HEK293T (cell line): ENCODE measurements at places on chromosomes 16 and 17.
A peak's percentile ranks its signal among the peaks of the same experiment; 100 is the strongest.

DNA sequence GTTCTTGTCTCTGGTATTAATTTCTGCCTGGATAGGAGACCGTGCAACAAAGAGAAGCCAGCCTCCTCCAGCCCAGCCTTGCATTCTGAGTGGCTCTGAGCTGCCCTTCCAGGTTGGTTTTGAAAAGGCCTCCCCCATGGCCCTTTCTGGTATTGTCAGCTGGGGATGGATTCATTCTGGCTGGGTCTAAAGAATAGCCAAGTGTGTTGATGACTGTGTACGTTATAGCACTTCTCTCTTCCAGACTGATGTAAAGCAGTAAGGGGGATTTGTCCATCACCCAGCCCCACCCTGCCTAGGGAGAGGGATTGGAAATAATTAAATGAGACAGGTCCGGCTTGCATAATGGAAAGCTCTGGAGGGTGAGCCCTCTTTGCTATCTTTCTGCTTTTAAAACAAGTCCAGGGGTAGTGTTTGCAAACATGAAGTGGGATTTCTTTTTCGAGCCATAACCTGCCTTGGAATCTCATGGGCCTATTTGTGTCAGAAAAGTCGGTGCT is 146.4 kb downstream of the MSI2 start:
- DNase-seq = no peak

DNA sequence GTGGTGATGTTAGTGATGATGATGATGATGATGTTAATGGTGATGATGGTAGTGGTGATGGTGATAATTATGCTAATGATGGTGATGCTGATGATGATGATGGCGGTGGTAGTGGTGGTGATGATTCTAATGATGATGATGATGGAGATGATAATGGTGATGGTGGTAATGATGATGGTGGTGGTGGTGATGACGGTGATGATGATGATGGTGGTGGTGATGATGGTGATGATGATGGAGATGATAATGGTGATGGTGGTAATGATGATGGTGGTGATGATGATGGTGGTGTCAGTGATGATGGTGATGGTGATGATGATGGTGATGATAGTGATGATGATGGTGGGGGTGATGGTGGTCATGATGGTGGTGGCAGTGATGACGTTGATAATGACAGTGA is 132.5 kb downstream of the DNAH9 start:
- no peak for DNase-seq

DNA sequence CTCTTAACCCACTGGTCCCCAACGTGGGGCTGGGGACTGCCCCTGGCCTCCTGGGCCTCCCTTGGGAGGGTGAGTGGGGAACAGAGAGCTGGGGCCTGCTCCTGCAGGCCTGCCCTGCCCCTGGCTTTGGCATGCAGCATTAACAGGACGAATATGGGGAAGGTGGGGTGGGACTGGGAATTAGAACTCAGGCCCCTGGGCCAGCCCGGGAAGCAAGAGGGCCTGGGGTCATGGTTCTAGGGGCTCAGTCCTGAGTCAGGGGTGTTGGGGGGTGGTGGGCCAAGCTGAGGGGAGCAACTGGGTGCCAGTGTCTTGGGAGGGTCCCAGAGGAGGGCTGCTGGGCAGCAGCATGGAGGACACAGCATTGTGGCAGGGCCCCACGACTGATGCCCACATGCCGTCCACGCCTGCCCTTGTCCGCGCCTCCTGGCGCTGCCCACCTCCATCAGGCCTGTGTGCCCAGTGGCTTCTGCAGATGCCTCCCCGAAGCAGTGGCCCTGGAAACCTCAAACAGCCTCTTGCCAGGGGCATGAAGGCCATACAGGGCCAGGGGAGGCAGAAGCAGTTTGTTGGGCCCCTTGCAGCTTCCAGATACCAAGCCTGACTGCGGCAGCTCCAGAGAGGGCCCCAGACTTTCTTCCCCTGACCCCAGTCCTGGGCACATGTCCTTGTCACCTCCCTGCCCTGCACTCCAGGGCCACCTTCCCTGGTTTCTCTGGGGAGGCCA is 4.8 kb downstream of the MAP2K3 start:
- no peak for DNase-seq

GRCh38 chr16:11224894-11225676 is 30.9 kb downstream of the SOCS1 start:
- DNase-seq = no peak

DNA sequence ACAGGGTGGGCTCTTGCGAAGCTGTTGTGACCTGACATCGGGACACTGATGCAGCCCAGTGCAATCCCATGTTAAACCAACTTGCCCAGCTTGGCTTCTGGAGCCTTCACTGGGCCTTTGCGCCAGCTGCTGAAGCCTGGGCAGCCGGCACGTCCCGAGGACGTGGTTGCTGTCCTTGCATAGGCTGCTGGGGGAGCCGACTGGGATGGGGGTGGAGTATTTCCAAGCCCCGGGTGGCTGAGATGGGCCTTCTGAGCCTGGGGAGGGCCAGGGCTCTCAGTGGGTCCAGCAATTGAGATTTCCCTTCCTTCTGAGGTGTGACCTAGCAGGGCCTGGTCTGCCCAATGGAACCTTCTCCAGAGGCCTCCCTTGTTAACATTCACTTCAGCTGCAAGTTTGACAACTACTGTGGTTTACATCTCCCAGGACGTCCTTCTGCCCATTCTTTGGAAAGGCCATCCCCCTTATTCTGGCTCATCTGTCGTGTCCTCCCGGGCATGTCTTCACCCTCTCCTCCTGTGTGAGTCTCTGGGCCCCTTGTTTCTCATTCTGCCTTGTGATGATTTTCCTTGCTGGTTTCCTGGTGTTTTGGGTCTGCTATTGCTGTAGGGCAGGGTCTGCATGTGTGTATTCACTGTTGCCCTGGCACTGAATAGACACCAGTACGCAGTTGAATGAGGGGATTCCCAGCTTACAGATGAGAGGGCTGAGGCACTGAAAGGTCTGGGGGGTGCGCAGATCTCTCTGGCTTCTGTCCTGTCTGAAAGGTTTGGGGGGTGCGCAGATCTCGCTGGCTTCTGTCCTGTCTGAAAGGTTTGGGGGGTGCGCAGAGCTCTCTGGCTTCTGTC is 34.4 kb downstream of the HAPSTR1 start:
- no peak for DNase-seq

DNA sequence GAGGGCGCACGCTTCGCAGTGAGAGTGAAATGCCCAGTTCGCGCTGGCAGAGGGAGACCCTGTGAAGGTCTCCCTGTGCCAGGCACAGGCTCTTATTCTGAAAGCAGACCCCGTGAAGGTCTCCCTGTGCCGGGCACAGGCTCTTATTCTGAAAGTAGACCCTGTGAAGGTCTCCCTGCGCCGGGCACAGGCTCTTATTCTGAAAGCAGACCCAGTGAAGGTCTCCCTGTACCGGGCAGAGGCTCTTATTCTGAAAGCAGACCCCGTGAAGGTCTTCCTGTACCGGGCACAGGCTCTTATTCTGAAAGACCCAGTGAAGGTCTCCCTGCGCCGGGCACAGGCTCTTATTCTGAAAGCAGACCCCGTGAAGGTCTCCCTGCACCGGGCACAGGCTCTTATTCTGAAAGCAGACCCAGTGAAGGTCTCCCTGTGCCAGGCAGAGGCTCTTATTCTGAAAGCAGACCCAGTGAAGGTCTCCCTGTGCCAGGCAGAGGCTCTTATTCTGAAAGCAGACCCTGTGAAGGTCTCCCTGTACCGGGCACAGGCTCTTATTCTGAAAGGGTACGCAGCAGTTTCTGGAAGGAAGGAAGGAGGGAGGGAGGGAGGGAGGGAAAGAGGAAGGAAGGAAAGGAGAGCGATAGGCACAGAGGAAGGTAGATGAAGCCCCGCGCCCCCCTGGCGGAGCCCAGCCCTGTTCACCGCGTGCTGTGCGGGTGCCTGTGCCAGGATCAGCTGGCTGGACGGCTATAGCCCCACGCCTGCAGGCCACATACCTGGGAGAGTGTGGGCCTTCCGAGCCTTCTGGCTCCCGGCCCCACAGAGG is 55.3 kb downstream of the WDR45B start:
- no peak for DNase-seq

DNA sequence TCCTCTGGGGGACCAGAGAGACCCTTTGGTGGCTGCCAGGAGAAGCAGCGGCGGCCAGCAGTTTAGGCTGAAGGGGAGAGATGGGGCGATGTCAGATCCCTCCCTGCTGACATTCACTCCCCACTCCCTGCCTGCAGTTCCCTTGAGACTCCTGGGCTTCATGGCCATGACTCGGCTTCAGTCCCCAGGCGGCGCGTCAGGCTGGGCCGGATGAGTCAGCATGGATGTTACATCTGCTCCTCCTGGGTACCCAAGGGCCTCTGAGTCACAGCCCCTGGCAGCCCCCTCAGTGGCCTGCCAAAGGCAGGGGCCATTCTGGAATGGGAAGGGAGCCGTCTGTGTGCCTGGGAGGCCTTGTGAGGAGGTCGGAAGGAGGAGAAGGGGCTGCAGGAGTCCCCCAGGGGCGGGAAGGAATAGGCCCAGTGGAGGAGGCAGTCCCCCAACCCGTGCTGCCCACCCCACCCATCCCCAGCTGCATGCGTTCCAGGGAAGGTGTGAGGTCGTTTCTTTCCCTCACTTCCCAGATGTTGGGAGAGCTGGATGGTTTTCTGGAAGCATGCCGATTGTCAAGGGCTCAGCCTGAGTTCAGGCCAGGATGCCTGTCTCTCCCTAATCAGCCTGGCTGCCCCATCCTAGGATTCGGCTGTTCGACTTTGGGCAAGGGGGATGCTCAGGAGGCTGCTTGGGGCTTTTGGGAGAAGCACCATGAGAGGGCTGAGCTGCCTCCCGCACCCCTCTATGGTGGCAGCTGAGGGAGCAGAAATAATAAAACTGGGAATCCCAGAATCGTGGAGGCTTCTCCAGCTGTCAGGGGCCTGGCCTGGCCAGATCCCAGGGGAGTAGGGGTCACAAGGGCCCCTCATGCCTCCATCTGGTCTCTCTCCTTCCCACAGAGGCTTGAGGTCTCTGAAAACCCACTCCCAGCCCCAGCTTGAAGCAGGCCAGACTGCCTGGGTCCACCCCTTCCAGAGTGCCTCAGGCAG is 9.7 kb downstream of the RHBDL3 start:
- peak; percentile 23 for DNase-seq

DNA sequence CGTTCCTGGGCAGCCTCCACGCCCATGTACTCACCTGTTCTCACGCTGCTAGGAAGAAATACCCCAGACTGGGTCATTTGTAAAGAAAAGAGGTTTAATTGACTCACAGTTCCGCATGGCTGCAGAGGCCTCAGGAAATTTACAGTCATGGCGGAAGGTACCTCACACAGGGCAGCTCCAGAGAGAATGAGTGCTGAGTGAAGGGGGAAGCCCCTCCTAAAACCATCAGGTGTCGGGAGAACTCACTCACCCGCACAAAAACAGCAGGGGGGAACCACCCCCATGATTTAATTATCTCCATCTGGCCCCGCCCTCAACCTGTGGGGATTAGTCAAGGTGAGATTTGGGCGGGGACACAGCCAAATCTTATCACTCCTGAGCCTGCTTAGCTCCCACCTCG is 18.2 kb downstream of the RAB40C start:
- DNase-seq = no peak

GRCh38 chr17:63450551-63450950 is 4.4 kb upstream of the CYB561 start:
- no peak for DNase-seq
